RWPE1 (cell line): ENCODE measurements at places on chromosomes 5 and 9.

DNA sequence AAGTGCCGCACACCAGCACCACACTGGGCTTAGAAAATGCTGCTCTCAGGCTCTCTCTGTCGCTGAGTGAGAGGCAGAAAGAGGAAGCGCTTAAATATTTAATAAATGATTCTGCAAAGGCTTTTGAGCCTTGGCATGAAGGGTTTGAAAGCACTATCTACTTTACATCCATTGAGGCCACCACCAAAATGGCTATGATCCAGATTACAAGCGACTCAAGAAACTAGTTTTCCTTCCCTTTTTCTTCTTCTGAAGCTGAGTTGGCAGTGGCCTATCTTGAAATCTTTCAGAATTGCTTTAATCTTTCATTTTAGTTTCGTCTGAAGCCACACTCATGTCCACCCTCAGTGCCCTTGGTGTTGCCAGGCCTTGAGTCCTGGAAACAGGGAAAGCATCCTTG is 59.5 kb downstream of the EBF1 start:
- DNase-seq: no peak

DNA sequence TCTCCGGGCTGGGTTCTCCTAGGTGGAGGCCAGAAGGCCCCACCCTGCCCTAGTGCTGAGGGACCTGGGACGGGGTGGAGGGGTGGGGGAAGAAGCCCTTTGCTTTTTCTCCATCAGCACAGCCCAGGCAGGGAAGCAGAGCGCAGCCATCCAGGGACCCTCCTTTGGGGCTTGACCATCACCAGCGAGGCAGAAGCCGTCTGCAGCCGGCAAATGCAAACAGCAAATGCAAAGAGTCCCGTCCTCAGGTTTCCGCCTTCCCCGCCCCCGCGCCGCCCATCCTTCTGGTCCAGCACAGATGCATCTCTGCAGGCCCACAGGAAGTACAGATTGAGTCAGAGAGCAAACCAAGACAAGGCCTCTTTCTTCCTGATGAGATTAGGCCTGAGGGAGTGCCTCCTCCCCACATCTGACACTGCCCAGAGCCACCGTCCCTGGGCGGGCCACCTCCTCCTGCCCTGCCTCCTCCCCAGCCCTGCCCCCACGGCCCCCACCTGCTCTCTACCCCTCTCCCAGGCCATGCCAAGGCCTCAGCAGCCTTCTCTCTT is 23.4 kb downstream of the CORO2A start:
- peak; percentile 93 for DNase-seq

GRCh38 chr9:122206118-122207046 is 22.4 kb downstream of the LHX6 start:
- no peak for DNase-seq

DNA sequence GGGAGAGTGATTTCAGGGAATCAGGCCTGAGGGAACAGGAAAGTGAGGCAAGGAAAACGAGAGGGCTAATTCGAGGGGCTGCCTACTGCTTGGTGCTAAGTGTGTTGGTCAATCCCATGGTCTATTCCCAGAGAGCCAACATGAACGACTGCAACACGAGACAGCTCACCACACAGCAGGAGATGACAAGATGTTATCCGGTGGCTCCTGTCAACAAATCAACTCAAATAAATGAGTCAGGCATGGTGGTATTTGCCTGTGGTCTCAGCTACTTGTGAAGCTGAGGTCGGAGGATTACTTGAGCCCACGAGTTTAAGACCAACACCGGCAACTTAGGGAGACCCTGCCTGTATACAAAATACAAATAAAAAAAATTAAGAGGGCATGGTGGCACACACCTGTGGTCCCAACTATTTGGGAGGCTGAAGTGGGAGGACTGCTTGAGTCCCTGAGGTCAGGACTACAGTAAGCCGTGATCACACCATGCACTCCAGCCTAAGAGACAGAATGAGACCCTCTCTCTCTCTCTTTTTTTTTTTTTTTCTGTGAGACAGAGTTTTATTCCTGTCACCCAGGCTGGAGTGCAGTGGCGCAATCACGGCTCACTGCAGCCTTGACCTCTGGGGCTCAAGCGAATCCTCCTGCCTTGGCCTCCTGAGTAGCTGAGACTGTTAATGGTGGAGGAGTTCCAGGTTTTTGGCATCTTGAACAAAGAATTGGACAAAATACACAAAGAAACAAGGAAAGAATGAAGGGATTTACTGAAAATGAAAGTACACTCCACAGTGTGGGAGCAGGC is 9.0 kb upstream of the FAF2 start:
- no peak for DNase-seq

DNA sequence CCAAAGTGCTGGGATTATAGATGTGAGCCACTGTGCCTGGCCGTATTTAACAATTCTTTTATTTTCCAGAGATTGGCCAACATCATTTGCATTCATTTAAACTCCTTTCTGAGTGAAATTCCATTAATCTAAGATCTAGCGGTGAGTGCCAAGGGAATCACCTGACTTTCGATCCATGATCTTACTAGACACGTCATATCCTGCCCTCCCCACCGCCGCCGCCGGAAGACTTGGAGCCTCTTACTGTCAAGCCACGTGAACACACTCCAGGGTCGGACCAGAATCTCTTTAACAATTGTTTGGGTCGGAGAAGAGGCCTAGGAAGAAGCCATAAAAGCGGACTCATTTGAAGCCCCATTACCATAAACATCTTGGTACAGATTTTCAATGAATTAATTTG is 12.9 kb downstream of the INPP5E start:
- DNase-seq: no peak
